ENCODE measurements at places on chromosomes 1 and 21.

GRCh38 chr1:169109561-169110134, 3.2 kb downstream of the ATP1B1 start:
- peak; percentile 8 for DNase-seq

DNA sequence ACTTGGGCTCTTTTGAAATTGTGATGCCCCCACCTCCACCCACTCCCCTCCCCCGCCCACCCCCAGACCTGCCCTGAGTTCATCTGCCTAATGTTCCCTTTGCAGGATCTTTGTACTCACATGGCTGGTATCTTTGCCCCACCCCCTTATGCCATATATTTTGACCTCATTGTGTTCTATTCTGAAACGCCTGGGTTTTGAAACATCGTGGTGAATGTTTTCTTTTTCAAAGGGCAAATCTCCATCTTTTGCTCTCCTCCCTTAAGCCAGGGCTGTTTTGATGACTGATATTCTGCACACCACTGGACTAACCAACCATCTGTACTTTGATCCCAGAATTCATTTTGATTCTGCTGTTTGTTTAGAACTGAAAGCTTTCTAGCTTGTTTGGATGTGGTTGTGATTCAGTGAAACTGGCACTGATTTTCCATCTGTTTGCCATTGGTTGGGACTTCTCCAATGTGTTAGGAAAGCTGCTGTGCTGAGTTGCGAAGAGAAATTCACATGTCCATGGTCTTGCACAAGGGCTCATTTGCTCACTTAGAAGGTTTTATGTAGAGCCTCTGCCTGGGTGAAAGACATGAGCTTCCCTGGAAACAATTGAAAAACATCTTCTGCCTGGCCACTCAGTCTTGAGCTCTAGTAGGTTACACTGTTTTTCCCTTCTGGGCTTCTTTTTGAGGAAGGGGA, 16.5 kb downstream of the SMAP2 start:
- no peak for DNase-seq

DNA sequence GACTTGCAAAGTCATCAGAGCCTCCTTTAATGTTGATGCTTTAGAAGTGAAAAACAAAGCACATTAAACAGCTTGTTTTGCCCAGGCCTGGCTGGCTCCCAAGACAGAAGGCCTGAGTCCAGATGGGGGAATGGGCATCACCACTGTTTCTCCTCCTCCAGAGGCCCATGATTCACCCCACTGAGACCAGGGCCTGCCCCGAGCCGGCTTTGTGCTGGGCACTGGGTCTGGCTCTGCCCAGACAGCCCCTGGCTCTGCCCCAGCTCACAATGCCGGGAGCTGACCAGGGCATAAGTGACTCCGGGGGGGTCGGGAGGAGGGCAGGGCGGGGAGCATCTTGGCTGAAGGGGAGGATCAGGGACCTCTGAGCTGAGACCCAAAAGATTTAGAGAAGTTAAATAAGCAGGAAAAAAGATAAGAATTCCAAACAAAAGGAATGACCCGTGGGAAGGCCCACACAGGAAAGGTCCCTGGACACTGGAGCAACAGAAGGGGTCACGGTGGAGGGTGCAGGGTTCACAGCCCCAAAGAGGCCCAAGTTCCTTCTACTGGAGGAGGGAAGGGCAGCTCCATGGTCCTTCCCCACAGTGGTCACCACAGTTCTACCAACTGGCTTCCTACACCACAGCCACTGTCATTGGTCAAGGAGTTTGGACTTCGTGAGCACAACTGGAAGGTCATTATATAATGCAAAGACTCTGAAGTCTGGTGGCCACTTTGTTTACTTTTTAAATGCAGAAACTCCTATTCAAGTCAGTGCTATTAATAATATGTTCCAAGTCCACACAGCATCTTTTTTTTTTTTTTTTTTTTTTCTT, 5.5 kb downstream of the C2CD2 start:
- no peak for DNase-seq

GRCh38 chr1:160284220-160284781, 632 bp downstream of the PEX19 start:
- no peak for DNase-seq

- DNase-seq: no peak
These were observed 83.5 kb downstream of the KCTD3 start for GRCh38 chr1:215650446-215651149.

DNA sequence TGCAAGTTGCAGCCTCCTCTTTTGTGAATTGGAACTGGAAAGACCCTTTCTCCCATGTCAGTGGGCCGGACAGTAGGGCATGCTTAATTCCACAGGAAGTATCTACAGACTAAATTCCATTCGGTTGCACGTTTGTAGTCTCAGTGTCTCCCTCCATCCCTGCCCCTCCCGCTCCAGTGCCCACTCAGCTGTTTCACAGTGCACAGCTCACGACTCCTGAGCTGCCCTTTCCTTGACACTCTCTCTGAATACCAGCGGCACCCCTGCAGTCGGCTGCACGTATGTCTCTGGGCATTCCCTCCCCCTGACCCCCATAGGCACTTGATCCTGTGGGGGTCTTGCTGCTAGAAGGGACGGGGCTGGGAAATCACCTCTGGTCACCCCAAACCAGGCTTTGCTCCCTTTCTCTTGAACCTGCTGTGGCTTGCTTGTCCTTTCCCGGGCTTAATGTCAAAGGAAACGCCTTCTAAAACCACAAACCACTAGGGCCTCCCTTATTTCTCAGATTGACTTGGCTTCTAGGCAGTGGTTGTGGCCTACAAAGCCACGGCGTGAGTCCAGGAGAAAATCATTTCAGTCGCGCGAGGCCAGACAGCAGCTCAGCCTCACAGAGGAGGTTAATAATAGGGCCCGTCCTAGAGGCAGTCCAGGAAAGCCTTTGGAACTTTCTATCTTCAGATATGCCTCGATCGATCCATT, 365.3 kb upstream of the PROX1 start:
- DNase-seq: no peak

DNA sequence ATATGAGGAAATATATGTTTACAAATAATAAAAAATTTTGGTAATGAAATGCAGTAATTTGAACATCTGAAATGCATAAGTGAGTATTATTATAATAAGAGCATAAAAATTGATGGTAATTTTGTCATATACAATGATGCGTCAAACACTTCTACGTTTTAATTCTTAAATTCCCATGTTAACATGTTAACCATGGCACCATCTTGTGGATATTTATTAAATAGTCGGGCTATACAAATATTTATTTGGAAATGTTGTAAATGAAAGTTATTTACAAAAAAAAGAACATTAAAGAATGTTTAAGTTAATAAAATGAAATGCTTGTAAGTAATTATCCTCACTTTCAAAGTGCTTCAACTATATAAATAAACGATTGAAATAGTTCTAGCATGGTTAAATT, 57.2 kb upstream of the C1orf185 start:
- DNase-seq: no peak

- no peak for DNase-seq
These were observed 149.9 kb upstream of the C1orf105 start for GRCh38 chr1:172270605-172271004.

GRCh38 chr1:54367613-54368012, 38.6 kb downstream of the SSBP3 start:
- no peak for DNase-seq

GRCh38 chr1:81547261-81547911, 253.3 kb upstream of the ADGRL2 start:
- no peak for DNase-seq

- DNase-seq: no peak
These were observed 40.6 kb upstream of the HHAT start for GRCh38 chr1:210288116-210288515.

DNA sequence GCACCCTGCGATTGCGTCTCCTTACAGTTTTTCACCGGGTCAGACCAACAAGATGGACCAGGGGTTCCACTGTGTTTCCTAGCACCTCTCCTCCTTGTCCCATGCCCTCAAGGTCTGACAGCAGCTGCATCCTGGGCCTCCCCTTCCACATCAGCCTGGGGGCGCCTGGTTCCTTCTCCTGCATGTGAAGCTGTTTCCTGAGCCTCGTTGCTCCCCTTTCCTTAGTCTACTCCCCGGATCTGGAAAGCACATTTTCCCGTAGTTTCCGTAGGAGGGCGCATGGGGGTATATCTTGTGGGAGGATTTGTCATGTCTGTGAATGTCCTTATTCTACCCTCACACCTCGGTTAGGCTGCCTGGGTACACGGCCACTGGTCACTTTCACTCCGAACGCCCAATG, 6.1 kb downstream of the PRDM15 start:
- DNase-seq: no peak

- peak; percentile 98 for DNase-seq
These were observed 395.1 kb downstream of the HLX start for GRCh38 chr1:221274373-221274772.
